ENCODE measurements at places on chromosomes 2 and 18.

- no peak for DNase-seq
Observed at GRCh38 chr2:129775952-129776653, 203.4 kb upstream of the RAB6C start.

- no peak for DNase-seq
Observed at GRCh38 chr2:23360571-23361125, 24.3 kb upstream of the KLHL29 start.

GRCh38 chr2:63792530-63792929, 49.2 kb upstream of the UGP2 start:
- no peak for DNase-seq

GRCh38 chr18:10739152-10739551, 213.3 kb downstream of the NAPG start:
- DNase-seq = no peak

- no peak for DNase-seq
Observed at GRCh38 chr2:154813636-154814035, 115.1 kb downstream of the KCNJ3 start.

- no peak for DNase-seq
Observed at GRCh38 chr18:33355263-33355662, 85.3 kb downstream of the CCDC178 start.

DNA sequence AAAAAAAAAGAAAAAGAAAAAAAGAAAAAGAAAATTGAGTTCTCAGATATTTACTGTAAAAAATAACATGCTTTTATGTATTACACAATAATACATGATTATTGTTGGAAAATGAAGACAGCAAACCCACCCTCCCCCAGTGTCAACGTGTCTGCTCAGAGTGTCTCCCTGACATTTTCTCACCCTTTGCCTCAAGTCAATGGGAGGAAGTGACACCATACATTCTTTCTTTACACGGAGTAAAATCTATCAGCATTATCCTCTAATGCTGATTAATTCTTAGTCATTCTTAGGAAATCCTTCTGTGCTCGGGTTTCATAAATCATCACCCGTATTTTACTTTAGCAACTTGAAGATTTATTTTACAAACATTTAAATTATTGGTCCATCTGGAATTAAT, 32.0 kb downstream of the CTAGE1 start:
- no peak for DNase-seq

DNA sequence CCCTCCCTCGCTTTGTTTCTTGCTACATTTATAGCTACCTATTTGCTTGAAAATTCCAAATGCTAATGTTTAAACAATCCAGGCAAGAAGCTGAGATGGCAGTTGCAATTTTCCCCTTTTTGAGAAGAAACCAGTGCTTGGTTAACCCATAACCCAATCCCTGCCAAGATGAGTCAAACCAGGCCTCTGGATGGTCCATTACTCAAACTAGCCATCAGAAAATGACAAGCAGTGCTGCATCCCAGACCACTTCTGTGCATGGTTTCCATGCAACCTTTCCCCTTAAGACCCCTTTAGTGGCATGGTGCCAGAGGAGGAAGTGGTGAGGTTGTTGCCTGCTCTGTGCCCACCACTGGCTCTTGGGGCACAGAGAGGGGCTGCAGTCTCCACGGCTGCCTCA, 131.2 kb upstream of the RMP24 start:
- peak; percentile 6 for DNase-seq

DNA sequence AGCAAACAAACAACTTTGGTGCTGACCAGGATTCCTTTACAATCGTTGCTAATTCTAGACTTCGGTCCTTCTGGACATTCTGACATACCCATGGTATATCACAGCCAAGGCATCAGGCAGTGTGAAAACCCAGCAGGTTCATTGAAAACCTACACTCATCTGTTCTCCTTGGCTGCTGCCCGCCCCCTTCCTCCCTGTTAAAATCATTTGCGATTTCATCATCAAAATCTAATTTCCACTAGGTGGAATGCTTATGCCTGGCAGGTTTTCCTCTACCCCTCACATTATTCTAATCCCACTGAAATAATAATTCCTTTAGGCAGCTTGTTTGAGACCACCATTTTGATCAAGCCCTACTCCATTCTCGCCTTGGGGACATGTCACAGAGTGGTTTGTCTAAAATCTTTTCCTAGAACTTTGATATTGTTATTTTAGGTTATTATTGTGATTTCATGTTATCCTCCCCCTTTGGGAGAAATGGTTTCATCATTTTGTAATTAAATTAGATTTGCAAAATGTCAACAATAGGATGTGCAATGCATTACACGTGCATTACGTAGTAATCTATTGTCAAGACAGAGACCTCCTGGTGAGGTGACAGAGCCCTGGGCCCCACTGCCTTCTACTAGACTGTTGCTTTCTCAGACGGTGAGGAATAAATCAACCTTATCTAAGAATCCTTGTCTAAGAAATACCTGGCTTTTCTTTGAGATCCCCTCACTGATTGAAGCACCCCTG, 31.0 kb upstream of the ASPRV1 start:
- no peak for DNase-seq

GRCh38 chr2:39685126-39685525, 19.4 kb downstream of the TMEM178A start:
- DNase-seq = no peak

DNA sequence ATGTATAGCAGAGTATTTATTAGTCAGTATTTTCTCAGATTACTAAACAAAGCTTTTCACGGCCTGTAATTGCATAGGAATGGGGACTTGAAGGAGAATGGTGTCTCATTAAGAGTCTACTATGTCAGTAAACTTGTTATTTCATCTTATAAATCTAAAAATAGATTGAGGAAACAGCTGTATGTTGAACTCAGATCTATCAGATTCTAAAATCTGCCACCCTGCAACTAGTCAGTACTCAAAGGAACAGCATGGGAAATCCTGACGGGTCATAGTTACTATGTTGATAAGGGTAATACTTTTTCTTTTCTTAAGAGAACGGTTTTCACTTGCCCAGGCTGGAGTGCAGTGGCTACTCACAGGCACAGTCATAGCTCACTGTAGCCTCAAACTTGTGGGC, 70.2 kb upstream of the EMILIN2 start:
- no peak for DNase-seq
